ENCODE measurements at places on chromosomes 4 and X.

GRCh38 chrX:15043538-15043937 is 170.3 kb downstream of the MOSPD2 start:
- no peak for DNase-seq

GRCh38 chr4:16413814-16414555 is 187.7 kb upstream of the TAPT1 start:
- no peak for DNase-seq

DNA sequence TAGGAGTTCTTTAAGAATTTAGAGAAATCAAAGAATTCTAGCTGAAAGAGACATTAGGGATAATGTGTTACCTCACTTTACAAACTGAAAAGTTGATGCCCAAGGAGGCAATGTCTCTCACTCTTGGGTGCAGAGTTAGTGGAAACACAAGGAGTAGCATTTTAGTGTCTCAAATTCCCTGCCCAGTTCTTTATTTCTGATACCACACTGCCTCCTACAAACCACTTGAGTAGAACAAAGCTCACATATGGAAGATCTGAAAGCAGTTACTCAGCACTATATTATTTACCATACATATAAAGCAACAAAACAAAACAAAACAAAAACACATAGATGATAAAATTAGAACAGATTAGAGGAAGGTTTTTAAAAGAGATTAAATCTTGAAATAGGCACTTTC is 124.2 kb downstream of the REELD1 start:
- DNase-seq = no peak

DNA sequence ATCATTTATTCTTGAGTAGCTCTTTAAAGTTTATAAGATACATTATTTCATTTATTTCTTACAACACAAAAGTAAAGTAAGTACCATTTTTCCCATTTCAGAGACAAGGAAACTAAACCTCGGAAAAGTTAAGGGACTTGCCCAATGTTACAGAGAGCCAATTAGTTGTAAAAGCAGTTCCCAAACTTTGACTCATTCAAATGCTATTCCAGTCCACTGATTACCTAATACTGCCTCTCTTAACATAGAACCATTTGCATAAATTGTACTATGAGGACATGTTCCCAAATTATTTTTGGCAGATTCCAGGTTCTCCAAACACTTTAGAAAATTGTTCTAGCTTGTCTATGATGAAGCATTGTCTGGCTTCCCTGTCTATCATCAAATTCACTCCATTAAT is 45.6 kb upstream of the GRIA3 start:
- DNase-seq = no peak

DNA sequence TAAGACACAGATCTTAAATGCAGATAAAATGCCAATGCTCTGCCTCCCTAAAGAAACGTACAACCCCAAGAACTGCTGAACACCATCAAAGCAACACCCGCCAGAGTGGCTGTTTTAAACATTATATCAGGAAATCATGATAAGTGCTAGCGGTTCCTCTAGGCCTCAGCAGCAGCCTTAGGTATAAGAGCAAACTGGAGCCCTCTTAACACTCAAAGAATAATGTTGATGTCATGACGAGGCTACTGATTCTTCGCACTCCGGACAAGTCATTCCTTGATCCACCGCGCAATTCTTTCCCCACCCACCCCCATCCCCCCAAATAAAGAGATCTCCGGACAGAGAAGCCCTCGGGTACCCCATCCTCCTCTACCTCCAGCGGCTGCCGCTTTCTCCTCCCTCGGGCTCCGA is 507 bp downstream of the LIN54 start:
- no peak for DNase-seq

- DNase-seq = no peak
Observed at GRCh38 chrX:85907316-85907715, 140.0 kb downstream of the CHM start.

DNA sequence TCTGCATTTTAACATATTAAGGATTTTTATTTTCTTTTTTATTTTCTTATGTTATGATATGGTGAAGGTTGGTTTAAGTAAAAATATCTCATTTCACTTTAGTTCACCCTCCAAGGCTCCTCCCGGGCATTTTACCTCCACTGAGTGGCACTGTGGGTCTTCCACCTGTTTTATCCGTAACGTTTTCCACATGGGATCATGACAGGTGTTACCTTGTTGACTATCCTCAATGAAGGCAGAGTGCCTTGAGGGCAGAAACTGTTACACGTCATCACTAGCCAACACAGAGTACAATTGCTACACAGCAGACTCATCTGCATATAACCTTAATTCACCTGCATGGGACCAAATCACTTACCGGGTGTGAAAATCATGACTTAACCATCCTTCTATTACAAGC is 105.8 kb downstream of the GEMIN8 start:
- no peak for DNase-seq

DNA sequence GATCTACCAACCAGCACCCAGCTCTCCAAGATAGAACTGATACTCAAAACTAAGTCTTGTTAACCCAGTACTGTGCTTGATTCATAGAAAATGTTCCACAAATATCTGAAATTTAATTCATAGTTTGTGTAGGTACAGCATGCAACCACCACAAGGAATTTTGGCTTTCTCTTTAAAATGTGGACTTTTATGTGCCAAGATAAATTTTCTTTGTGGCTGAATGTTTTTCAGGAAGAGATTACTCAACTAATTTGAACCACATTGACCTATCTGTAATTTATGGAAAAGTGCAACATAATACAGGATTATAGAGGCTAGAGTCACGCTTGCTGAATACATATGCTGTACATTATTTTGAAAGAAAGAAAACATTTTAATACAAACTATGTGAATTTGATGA is 730.8 kb downstream of the IL1RAPL1 start:
- no peak for DNase-seq

Data from stimulated activated CD4-positive, alpha-beta T cell treated with anti-CD3 and anti-CD28 coated beads, Interleukin-12 subunit alpha, Interleukin-12 subunit beta, amount 100 ng/mL, for 48 hours (primary cell).